ENCODE measurements at places on chromosomes 7 and 10.

- no peak for DNase-seq
Measured at GRCh38 chr7:151984612-151985011, 28.4 kb downstream of the GALNTL5 start.

DNA sequence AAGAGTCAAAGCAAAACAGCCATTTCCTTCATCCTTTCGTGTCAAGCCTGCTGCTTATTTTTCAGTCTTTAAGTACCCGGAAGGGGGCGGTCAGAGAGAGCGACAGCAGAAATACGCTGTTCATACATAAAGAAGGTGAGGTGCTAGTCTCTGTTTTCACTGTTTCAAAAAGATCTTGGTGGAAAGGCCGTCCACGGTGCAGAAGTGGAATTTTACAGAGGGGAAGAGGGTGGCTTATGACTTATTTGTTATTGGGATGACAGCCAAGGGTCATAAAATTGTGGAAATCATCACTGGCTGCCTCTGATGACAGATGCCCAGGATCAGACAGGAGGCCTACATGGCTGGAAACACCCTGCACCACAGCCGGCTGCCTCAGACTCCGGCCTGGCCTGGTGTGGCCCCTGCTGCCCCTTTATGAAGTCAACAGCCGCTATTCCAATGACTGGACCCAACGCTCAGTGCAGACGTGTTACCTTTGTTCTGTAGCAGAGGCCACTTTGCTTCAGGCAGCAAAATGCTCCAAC, 57.0 kb downstream of the HIPK2 start:
- no peak for DNase-seq

DNA sequence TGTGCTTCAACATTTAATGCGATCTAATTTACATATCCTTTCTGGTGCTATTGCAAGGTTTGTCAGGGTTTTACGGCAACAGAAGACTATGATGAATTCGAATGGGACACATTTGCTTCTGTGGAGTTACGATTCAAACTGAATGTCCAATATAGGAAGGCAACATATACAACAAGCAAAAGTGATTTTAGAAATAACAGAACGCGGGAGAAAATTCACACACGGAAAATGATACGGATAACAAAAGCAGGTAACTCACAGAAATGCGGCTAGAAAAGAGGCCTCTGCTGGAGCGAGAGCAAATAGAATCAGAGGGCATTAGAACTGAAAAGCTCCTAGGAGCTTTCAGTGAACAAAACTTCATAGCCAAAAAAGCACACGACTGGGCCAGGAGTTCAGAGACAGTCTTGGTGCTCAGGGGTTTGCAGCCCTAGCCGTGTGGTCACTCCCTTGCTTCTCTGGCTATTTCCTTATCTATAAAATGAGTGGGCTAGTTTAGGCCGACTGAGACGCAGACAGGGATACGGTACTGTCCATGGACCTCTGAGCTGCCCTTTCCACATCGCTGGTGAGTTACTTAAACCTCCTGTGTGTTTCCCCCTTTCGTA, 557 bp upstream of the TAX1BP1 start:
- no peak for DNase-seq

DNA sequence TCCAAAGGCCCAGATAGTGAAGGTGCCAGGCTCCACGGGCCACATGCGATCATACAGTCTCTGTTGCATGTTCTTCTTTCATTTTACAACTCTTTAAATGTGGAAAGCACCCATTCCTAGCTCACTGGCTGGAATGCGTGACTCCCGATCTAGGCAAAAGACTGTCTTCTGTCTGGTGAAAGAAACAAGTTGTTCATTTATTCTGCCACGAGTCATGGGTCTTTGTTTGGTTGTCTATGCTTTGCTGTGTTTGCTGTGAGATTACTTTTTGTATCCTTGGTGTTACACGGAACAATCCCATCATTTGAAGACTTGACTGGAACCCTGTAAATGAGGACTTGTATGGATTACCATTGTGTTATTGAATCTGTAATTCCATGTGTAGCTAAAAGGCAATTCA, 41.9 kb downstream of the NPVF start:
- no peak for DNase-seq

DNA sequence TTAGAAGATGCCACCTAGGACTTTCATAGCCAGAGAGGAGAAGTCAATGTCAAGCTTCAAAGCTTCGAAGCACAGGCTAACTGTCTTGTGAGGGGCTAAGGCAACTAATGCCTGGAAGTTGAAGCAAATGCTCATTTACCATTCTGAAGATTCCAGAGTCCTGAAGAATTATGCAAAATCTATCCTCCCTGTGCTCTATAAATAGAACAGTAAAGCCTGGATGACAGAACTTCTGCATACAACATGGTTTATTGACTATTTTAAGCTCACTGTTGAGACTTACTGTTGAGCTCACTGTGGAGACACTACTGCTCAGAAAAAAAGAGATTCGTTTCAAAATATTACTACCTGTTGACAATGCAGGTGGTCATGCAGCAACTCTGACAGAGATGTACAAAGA, 28.6 kb downstream of the TNS3 start:
- DNase-seq: no peak

- no peak for DNase-seq
Measured at GRCh38 chr7:157714166-157715070, 377.6 kb downstream of the DNAJB6 start.

GRCh38 chr10:47365431-47366180, 17.4 kb downstream of the RBP3 start:
- no peak for DNase-seq

- no peak for DNase-seq
Measured at GRCh38 chr7:129315960-129316359, 91.1 kb downstream of the AHCYL2 start.

DNA sequence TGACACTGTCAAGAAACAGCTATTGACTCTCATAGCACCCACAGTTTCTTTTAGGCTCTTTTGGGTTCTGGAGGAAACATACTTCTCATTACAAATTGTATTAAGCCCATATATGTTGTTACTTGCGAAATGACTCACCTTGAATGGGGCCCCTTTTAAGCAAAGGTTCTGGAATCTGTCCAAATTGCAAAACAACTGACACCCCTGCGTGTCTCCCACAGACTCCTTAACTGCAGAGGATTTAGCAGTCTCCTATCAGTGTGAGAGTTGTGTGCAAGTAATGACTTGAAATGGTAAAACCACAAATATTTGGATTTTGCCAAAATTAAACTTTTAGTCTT, 192.3 kb downstream of the DNAJC1 start:
- DNase-seq: no peak

DNA sequence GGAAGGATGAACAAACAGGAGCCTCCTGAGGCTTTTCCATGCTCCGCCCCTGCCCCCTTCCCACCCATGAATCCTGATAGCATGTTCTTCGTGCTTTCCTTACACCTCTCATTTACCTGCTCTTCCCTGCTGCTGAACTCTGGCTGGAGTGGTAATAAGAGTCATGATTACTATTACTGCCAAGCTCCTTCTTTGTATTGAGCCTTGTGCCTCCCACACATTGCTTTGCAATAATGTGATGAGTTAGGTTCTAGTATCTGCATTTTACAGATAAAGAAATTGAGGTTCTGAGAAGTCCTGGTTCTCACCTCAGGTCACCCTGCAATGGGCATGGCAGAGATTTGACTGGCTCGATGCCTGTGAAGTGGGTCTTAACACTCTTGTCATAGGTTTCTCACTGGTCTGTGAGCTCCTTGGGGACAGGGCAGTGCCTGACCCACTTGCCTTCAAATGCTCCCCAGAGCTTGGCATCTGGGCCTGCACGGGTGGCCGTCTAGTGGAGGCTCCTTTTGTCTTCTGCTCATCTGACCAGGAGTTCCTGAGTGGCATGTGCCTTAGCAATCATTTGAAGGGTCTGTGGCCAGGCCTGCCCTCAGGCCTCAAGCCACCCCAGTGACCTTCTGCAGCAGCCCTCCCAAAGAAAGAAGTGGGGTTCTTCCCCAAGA, 309.2 kb upstream of the ZMIZ1 start:
- no peak for DNase-seq

- no peak for DNase-seq
Measured at GRCh38 chr10:61503051-61503450, 49.9 kb upstream of the TMEM26 start.

GRCh38 chr10:10552948-10553347, 464.7 kb upstream of the CELF2 start:
- no peak for DNase-seq

Measured in pulmonary artery endothelial cell (primary cell).